GM20000 (cell line): ENCODE measurements at places on chromosomes 12 and 14.
A peak's percentile ranks its signal among the peaks of the same experiment; 100 is the strongest.

DNA sequence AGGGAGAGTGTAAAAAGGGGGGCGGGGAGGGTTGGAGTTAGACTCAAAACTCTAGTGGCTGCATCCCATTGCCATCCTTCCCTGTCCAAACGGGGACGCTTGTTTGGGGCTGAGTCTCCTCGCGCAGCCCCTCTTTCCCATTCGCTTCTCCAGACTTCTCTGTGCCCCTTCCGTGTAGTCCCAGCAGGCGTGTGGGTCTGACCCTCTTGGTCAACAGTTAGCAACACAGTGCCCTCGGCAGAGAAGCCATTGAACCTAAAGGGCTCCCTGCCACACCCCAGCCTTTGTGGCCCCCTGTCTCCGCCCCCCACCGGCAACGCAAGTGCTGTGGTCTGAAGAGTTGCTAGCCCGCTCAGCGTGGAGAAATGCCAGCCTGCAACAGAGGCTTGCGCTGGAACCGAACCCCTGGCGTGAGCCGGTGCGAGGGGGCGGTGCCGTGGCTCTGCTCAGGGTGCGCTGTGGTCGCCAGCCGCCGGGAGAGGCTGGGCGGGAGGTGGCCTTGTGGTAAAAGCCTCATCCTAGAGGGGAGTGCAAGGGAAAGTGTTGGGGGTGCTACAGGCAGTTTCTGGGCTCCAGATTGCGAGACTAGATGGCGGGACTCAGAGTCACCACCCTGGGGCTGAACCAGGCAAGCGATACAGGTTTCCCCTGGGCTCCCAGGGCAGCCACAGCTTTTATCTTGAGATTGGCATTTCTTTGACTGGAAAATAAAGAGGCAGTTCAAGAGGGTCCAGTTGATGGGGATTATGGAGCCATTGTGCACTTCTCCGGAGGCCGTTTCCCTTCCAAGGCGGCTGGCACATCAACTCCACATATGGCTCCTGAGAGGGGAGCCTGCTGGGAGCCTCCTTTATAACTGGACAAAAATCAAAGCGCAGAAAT, 2.1 kb downstream of the PLXNC1 start:
- peak; percentile 55 for DNase-seq

DNA sequence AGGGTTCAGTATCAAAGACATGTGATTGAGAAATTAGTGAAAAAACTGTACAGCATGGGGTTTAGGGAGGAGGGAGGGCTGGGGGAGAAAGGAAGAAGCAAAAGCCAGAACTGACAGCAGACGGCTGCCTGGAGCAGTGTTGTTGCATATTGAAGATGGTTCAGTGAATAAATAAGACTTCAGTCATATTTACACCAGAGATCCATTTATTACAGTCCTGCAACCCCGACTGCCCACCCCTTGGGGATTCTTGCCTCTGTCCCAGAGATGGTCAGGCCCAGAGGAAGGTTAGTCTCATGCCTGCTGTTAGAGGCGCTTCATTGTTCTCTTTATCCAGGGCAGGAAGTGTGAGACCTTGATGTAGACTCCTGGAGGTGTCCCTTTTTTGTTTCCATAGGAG, 3.2 kb downstream of the GZMH start:
- DNase-seq, result no peak

DNA sequence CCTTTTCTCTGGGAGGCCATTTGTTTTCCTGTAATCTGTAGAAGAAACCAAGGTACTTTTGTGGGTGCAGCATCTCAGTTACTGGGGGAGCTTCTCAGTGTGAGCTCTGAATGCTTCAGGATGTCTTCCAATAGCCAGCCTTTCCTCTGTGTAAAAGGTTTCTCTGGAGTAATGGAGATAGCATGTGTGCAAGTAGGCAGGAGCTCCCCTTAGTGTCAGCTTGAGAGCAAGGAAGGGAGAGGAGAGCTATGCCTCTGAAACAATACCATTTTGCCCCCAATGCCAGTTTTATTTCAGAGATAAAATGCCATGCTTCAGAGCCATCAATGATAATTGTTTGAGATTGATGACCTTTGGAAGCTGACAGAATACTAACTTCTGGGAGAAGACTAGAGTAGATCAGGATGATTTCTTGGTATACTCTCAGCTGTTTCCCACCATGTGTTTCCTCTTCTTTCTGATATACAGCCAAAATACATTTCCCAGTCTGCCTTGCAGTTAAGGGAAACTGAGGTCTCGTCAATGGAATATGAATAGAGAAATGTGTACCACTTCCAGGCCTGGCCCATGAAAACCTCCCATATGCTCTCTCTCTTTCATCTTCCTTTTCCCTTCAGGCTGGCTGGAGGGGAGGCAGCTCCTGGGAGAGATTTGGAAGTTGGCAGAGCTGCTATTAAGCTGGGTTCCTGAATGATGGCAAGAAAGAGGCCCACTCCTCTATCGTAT, 125.7 kb downstream of the CRADD start:
- DNase-seq, result no peak

DNA sequence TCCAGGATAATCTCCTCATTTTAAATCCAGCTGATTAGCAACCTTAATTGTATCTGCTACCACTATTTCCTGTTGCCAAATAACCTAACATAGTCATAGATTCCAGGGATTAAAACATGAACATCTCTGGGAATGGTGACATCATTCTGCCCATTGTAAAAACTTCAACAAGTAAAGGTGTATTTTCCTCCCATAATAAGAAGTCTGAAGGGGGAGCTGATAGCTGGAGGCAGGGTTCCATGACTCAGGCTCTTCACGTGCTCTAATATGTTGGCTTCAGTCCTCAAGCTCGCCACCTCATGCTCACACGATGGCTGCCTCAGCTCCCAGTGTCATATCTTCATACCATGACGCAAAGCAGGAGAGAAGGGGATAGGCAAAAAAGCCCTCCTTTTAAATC, 172.0 kb upstream of the VASH1 start:
- no peak for DNase-seq

DNA sequence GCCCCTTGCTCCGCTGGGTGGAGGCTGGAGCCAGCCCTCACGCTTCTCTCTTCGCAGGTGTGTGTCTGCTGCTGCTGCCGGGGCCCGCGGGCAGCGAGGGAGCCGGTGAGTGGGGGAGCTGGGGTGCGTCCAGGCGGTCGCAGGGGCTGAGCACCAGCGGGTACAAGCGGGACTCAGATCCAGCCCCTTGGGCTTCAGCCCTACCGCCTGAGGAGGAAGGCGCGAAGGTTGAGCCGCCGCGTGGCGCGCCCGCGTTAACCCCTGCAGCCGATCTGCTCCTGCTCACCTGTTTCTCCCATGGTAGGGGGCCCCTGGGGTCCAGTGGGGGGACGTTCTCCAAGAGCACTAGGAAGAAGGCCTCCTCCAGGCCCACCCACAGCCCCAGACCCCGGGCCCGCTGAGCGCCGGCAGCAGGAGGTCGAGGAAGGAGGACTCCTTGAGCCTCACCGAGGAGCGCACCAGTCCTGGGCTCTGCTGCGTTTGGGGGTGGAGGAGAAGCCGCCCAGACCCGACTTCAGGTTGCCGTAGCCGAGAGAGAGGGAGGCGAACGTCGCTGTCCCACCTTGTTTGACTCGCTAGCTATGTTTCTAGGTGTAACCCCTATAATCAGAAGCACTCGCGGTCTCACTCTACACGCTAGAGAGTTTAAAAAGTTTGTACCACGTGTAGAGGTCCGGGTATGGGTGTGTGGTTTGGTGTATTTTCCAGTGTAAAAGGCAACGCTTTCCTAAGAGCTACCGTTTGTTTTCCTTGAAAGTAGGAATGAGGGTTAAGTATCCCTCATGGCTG, 834 bp downstream of the COCH start:
- DNase-seq, result peak; percentile 47
